ENCODE measurements at places on chromosomes 3 and 15.

GRCh38 chr3:129809297-129809696, 84.2 kb downstream of the TMCC1 start:
- DNase-seq, result no peak

DNA sequence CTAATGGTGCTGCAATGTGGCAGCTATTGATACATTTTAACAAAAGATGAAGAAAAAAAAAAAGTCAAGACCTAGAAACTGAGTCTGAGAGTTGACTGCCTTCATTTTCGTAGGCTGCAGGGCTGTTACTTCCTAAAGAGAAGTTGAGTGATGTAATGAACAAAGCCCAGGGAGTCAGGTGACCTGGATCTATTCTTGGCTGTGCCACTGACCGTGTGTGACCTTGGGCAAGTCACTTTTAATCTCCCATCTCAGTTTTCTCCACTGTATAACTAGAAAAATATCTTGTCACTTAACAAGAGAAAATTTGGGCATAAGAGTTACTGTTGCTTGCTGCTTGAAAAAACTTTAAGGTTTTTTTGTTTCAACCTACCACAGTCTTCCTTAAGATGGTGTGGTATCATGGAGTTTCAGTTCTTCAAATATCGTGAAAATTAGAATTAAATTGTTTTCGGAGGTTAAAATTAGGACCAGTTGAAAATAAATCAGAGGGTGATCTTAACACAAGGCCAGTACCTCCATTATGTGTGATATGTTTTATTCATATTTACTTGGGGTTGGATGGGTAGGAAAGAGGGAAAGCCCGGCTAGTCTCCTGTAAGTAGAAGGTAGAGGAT, 5.8 kb downstream of the FMN1 start:
- no peak for DNase-seq

DNA sequence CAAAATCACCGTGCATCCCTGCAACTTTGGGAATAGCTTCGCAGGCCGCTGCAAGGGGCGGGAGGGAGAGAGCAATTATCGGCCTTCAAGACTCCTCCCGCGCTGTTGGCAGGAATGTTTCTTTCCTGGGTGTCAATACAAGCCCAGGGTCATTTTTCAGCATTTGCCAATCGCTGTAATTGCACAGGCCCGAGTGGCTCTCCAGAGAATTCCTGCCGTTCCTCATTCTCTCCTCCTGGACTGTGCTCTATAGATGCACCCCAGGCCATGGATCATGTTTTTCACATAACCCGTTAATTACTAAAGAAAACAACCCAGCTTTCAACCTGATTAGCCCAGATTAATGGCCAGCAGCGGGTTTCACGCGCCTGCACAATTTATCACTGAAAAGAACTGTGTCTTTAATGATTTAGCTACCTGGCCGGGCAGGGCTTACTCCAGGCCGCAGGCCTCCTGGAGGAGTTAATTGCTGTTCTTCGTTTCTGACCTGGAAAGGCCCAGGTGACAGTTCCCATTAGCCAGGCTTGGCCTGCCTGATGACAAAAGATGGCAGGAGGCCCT, 144.3 kb downstream of the OPA1 start:
- DNase-seq, result no peak

DNA sequence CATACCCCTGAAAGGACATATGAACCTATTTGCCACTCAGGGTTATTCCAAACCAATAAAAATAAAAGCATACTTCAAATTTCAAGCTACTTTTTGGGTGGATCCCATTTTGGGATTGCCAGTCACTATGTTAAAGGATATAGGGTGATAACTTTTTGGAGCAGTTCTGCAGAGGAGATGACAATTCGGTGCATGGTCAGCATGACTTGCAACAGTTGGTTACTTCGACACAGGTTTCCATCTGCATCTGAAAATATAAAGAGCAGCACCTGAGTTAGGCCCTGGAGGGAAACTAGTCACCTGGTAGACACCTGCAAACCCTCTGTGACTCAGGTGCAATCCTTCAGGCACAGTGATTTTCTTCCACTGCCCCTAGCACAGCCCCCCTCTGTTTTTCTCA, 38.5 kb downstream of the RASGRP1 start:
- no peak for DNase-seq

- DNase-seq, result no peak
These were observed 262.2 kb upstream of the IL12A start for GRCh38 chr3:159726231-159726964.

DNA sequence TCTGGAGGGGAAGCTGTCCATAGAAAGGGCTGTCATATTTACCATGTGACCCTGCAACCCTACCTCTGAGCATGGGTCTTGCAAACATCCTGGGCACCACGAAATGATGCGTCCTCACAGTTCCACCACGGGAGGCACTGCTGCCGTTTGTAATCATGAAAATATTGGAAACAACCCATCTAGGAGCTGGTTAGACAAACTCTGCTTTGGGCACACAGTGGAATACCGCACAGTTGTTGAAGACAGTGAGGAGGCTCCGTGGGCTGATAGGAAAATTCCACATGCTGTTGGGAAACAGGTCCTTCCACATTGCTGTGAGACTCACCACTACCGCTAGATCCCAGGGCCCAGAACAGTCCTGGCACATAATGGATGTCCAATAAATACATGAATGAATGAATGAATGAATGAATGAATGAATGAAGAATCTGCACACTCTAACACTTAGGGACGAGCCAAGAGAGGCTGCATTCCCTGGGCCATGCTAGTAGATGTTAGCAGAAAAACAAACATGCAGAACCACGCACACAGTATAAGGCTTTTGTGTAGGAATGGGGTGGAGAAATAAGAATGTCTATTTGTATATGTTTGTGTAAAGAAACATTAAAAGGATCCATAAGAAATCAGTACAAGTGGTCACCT, 40.6 kb downstream of the TPRA1 start:
- no peak for DNase-seq

GRCh38 chr3:147914532-147914931, 505.4 kb downstream of the ZIC1 start:
- no peak for DNase-seq

DNA sequence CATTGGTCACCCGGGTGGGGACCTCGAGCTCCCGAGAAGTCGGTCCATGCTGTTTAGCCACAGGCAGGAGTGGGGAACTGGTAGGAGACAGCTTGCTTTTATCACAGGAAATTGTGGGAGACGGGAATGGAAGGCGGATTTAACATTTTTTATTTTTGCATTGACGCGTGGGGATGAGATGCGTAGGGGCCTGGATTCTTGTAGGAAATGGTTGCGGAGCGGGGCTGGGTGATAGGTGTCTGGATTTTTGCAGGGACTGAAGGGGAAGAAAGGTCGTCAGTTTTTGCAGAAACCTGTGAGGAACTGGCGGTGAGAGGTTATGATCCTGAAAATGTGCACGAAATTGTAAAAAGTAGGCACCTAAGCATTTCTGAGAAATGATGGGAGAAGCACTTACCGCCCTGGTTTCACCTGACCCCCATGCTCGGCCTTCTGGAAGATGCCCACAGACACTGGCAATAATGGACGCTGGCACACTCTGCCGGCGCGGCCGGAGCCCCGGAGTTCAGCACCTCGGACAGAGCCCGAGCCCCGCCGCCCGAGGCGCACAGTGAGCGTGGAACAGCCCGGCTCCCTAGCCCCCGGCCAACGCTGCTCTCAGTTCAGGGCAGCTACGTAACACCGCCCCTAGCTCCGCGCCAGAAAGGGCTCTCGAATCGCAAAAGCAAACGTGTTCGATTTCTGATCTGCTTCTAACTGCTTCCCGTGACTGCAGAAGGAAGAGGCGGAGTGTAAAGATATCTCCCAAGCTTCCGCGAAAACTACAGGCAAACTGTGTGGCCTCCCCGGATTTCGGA, 928 bp downstream of the ANKRD34C start:
- peak; percentile 12 for DNase-seq

DNA sequence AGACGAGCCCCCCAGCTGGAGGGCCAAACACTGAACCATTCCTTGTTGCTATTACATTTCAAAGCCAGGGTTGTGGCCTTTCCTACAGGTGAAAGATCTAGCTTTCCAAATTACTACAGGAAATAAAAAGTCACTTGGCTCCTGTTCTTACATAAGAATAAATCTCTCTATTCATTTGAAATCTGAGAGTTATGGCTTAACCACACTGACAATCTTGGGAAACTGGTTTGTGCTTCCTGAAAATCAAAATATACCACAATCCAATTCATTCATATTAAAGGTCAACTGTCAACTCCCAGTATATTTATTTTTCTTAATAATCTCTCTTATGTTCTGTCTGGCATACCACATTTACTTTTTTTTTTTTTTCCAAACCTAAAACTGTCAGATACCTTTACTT, 103.7 kb upstream of the LMOD3 start:
- DNase-seq, result no peak

GRCh38 chr15:68278595-68279405, 1.3 kb downstream of the FEM1B start:
- DNase-seq, result no peak

GRCh38 chr3:105771392-105771791, 97.4 kb downstream of the CBLB start:
- DNase-seq, result no peak

DNA sequence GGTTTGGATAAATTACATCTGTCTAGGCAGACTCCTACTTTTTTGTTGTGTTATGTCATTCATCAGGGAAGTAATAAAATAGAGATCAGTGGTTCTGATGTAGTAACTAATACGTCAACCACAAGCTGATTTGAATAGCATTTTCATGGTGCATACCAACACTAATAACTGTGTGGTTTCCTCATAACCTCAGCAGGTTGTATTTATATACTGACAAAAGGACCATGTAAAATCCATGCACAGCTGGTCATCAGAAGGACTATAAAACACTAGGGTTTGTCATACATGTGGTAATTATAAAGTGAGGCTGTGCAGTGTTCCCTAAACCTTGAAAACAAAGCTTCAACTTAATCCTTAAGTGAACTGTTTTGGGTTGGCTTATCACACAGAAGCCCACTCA, 216.8 kb upstream of the RBMS3 start:
- DNase-seq, result peak; percentile 88

GRCh38 chr15:35047528-35047927, 37.6 kb downstream of the NANOGP8 start:
- no peak for DNase-seq

DNA sequence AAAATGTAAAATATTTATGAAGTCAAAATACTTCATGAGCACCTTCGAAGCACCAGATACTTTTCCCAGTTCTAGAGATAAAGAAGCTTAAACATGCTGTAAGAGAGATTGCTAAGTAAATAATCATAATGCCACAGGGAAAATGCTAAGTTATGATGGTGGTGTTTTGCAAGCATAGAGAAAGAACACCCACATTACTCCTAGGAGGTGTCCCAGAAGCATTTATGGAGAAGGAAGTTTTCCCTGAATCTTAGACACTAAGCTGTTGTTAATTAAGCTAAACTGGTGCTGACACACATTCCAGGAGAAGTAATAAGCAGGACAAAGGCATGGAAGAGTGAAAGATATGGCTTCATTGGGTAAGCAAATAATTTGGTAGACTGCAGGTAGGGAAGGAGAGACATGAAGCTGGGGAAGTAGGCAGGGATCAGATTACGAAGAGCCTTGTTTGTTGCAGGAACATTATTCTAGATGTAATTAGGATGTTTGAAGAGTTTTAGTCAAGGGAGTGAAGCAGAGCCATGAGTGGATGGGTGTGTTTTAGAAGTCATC, 40.4 kb upstream of the CHMP2B start:
- no peak for DNase-seq

GRCh38 chr3:10279384-10280176, 13.2 kb downstream of the GHRL start:
- DNase-seq, result no peak

- DNase-seq, result no peak
These were observed 99.1 kb downstream of the SLC49A4 start for GRCh38 chr3:122893754-122894668.

DNA sequence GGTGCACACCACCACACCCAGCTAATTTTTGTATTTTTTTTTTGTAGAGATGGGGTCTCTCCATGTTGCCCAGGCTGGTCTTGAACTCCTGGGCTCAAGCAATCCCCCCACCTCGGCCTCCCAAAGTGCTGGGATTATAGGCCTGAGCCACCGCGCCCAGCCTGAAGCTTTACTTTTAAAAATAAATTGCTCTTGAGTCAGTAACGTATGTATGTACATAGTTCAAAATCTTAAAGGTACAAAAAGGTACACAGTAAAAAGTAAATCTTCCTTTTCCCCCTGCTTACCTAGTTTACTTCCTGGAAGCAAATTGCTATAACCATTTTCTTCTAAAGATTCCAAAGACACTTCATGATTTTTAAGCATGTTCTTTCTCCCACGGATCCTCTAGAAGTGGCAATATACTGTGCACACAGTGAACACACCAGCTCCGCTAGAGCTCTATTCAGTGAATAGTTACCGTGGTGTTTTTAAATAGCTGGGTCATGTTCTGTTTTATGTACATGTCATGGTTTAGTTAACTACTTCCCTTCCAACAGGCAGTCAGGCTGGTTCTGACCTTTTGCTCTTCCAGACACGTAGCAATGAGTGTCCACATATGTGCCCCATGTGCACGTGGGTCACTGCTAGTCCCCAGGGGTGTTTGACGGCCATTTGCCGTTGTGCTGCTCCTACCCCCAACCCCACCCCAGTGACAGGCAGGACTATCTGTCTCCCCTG, 82.1 kb downstream of the EEFSEC start:
- DNase-seq, result no peak

- DNase-seq, result no peak
These were observed 132.0 kb downstream of the ARNT2 start for GRCh38 chr15:80536231-80536630.

GRCh38 chr15:58276924-58277323, 138.7 kb downstream of the AQP9 start:
- DNase-seq, result no peak

GRCh38 chr3:1251282-1252060, 158.6 kb downstream of the CNTN6 start:
- DNase-seq, result peak; percentile 22

- DNase-seq, result no peak
These were observed 47.2 kb downstream of the NCK1 start for GRCh38 chr3:136909187-136909586.

DNA sequence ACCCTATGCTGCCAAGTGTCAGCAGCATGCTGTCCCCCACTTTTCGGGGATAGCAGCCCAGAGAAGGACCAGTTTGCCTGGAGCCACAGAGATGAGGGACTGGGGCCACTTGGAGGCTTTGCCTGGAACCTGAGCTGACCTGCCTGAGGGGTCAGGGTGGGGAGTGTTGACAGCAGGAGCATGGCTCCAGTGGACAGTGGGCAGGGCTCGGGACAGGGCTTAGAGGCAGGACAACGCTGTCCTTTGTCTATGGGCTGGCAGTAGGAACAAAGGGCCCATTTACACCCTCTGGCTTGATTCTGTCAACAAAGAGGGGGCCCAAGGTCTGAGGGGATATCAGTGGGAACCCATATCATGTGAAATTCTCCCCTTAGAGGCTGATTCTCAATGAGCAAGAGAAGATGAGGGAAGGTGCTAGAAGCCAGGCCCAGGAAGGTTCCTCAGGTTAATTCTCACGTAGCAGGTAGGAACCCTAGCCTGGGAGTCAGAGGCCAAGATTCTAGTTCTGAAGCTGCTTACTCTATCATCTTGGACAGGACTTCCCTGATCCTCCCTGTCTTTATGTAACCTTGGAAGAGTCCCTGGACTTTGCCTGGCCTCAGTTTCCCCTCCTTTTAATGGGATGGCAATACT, 29.7 kb upstream of the HHATL start:
- DNase-seq, result no peak

Measured in fibroblast of skin of left quadriceps (primary cell).